ENCODE measurements at places on chromosomes 2 and 18.

GRCh38 chr2:73043929-73044832 is 27.3 kb downstream of the SFXN5 start:
- no peak overlapping the region for H3K27ac ChIP-seq
- no peaks in the 10 kb centered on the region for H3K4me1 ChIP-seq
- H3K4me3 ChIP-seq = no peak overlapping the region
- DNase-seq = no peak

- peaks cover 3% of the 10 kb centered on the region for H3K27me3 ChIP-seq
- no peaks in the 10 kb centered on the region for H3K36me3 ChIP-seq
- no peak for DNase-seq
- H3K4me1 ChIP-seq = no peaks in the 10 kb centered on the region
- H3K27ac ChIP-seq = no peak overlapping the region
Measured at GRCh38 chr2:29455200-29455860, 340.1 kb downstream of the CLIP4 start.

- peaks cover 43% of the 10 kb centered on the region for H3K4me1 ChIP-seq
- peaks cover 71% of the 10 kb centered on the region for H3K36me3 ChIP-seq
- DNase-seq = peak; percentile 65
- H3K27me3 ChIP-seq = no peaks in the 10 kb centered on the region
- peak overlapping the region; percentile 94 for H3K27ac ChIP-seq
Measured at GRCh38 chr2:86441882-86442641, 891 bp downstream of the KDM3A start.

- DNase-seq = peak; percentile 54
- H3K4me1 ChIP-seq = peaks cover 12% of the 10 kb centered on the region
- H3K27me3 ChIP-seq = peaks cover 32% of the 10 kb centered on the region
- no peaks in the 10 kb centered on the region for H3K36me3 ChIP-seq
- H3K27ac ChIP-seq = peak within 1 kb of the TSS; percentile 9
Measured at GRCh38 chr2:191245046-191245868, at the start of gene MYO1B. TSS of gene MYO1B (plus strand) at chr2:191245404. CDS start at chr2:191276896, 31,492 bp downstream.

GRCh38 chr2:72953976-72954375 is 36.7 kb downstream of the EMX1 start:
- no peaks in the 10 kb centered on the region for H3K36me3 ChIP-seq
- DNase-seq = peak; percentile 43
- no peaks in the 10 kb centered on the region for H3K27me3 ChIP-seq
- peak overlapping the region; percentile 79 for H3K4me3 ChIP-seq

- H3K4me3 ChIP-seq = no peak overlapping the region
- no peak for DNase-seq
- no peaks in the 10 kb centered on the region for H3K27me3 ChIP-seq
- H3K4me1 ChIP-seq = no peaks in the 10 kb centered on the region
- no peak overlapping the region for H3K27ac ChIP-seq
- no peaks in the 10 kb centered on the region for H3K36me3 ChIP-seq
Measured at GRCh38 chr2:228599781-228600180, 418.3 kb upstream of the SPHKAP start.

DNA sequence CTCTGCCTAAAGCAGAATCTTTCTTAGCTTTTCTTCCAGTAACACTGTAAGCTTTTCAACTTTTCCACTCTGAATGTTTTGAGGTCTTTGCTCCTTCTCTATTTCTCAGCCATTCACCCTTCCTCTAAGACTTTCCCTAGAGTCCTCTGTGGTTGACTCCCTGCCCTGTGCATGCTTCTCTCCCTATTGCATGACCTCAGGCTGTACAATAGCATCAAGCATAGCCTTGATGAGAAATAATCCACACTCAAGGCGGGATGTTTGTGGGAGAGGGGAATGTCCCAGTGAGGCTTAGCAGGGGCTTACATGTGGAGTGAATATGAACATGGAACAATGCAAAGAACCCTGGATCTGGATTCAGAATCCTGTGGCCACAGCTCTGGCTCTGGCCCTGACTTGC is 48.4 kb upstream of the IGFBP5 start:
- H3K27me3 ChIP-seq = peaks cover 19% of the 10 kb centered on the region
- DNase-seq = no peak
- no peak overlapping the region for H3K4me3 ChIP-seq
- H3K4me1 ChIP-seq = no peaks in the 10 kb centered on the region
- H3K27ac ChIP-seq = no peak overlapping the region
- H3K36me3 ChIP-seq = no peaks in the 10 kb centered on the region

DNA sequence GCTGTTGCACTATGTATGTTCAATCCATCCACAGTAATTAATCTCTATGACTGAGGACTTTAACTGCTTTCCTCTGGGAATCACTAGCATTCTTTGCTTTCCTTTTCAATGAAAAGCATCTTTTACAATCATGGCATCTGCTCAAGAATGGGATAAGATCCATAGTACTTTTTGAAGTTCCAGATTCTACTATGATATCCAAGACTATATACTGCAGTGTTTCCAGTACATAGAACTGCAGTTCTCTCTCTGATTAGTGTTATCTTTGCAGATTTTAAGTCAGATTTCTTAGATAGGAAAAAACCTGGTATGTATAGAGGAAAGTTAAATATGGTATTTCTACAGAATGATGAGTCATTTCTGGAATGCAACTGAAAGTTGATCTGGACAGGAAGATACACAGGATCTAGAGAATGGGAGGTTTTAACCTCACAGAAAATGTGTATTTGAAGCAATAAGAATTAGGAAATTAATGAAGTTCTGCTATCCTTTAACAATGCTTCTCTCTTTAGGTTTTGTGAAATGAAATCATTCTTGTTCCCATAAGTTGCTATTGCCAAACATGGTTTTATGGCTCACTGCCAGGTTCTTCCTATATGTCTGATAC is 670.7 kb downstream of the ERBB4 start:
- DNase-seq = no peak
- H3K4me1 ChIP-seq = no peaks in the 10 kb centered on the region
- H3K4me3 ChIP-seq = no peak overlapping the region
- H3K27me3 ChIP-seq = no peaks in the 10 kb centered on the region
- H3K27ac ChIP-seq = no peak overlapping the region
- no peaks in the 10 kb centered on the region for H3K36me3 ChIP-seq

DNA sequence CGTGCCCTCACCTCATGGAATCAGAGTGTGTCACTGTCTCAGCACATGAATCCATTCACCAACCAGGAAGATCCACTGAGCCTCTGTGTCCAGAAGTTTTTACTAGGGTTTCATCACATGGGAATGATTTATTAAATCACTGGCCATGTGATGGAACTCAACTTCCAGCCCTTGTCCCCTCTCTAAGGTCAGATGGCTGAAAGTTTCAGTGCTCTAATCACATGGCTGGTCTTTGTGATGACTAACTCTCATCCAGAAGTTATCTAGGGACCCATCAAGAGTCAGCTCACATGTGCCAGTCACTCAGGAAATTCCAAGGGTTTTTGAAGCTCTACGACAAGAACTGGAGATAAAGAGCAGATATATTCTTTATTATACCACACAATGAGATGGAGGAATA is 140.5 kb upstream of the GYPC start:
- H3K27ac ChIP-seq = no peak overlapping the region
- no peaks in the 10 kb centered on the region for H3K36me3 ChIP-seq
- DNase-seq = no peak

DNA sequence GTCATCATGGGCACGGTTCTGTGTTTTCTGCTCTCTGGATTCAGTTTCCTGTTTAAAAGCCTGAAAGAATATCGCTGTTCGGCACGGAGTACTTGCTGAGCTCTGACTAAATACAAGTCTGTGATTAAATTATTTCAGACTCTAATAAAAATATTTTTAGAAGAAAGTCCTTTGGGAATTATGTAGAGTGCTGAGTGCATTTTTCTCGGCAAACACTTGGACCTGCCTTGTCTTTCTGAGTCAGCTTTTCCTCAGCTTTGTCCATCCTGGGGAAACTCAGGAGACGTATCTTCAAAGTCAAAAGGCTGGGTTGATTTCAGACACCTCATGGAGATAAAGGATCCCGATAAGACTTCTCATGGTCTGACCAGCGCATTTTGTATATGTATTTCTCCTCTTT is 45.9 kb downstream of the IL1R2 start:
- H3K27me3 ChIP-seq = peaks cover 23% of the 10 kb centered on the region
- H3K36me3 ChIP-seq = no peaks in the 10 kb centered on the region
- H3K4me3 ChIP-seq = no peak overlapping the region

DNA sequence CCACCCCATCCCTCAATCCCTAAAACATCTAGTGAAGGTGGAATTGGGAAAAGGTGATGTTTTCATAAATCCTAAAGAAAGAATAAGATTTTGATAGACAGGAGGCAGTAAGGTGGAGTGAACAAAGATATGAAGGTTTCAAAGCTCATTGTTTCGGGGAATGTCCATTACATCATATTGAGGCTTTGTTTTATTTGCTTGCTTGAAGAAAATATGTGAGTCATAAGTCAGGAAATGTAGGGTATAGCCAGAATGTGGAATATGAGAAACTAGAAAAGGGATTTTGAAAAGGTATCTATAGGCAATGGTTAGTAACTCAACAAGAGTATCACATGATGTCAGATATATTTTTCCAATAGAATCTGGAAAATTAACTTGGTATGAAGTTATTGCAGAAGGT is 1178.5 kb upstream of the ACVR2A start:
- no peaks in the 10 kb centered on the region for H3K27me3 ChIP-seq
- no peak overlapping the region for H3K27ac ChIP-seq
- no peak overlapping the region for H3K4me3 ChIP-seq
- H3K4me1 ChIP-seq = no peaks in the 10 kb centered on the region
- DNase-seq = no peak

- no peaks in the 10 kb centered on the region for H3K4me1 ChIP-seq
- no peak for DNase-seq
- no peaks in the 10 kb centered on the region for H3K36me3 ChIP-seq
Measured at GRCh38 chr18:14978191-14978590, 230.2 kb downstream of the ANKRD30B start.

GRCh38 chr2:3486047-3487027 is 33.0 kb downstream of the ADI1 start:
- no peaks in the 10 kb centered on the region for H3K36me3 ChIP-seq
- no peaks in the 10 kb centered on the region for H3K27me3 ChIP-seq
- no peaks in the 10 kb centered on the region for H3K4me1 ChIP-seq
- no peak overlapping the region for H3K27ac ChIP-seq

GRCh38 chr18:21330122-21330701 is 88.2 kb downstream of the GREB1L start:
- no peaks in the 10 kb centered on the region for H3K36me3 ChIP-seq
- no peak overlapping the region for H3K4me3 ChIP-seq
- no peak for DNase-seq
- peaks cover 2% of the 10 kb centered on the region for H3K27me3 ChIP-seq
- H3K27ac ChIP-seq = no peak overlapping the region
- no peaks in the 10 kb centered on the region for H3K4me1 ChIP-seq

DNA sequence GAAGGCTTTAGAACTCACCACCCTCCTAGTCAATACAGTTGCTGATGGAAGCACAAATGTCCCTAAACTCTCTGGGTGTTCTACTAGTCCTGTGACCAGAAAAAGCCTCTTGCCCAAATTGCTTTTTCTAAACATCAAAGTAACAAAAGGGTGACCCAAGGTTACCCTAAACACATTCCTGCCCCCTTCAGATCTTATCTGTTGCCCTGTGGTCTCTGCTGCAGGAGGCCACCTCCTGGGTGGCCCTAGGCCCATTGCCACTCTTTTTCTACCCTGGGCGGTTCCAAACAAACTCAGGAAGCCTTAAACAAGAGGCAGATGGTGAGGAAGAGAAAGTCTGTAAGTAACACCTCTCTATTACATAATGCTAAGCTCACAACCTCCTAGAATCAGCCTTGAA is 3.3 kb downstream of the RNF152 start:
- peaks cover 8% of the 10 kb centered on the region for H3K4me1 ChIP-seq
- no peak overlapping the region for H3K27ac ChIP-seq

DNA sequence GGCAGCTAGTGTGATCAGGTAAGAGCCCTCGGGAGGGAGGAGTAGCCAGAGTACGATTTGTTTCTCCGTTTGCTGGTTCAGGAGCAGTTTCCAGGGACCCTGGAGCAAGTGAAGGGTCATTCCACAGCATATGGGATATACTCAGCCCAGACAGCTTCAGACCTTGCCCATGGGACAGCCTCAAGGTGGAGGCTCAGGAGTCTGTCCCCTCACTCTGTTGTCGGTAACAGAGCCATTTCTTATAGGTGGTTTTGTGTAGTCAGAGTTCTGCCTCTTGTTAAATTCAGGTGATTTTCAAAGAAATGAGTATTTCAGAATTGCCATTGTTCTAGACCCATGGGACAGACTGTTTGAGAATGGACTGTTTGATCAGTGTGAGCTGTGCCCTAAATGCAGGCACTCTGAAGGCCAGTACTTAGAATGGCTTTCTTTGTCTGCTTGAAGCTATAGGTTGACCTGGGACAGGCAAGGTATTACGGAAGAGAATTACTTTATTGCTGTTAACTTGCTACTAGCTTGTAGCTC is 15.2 kb downstream of the FMNL2 start:
- no peaks in the 10 kb centered on the region for H3K4me1 ChIP-seq
- no peak for DNase-seq
- H3K36me3 ChIP-seq = no peaks in the 10 kb centered on the region
- H3K27ac ChIP-seq = no peak overlapping the region

- H3K27me3 ChIP-seq = no peaks in the 10 kb centered on the region
- peaks cover 1% of the 10 kb centered on the region for H3K4me1 ChIP-seq
- H3K27ac ChIP-seq = no peak overlapping the region
- H3K36me3 ChIP-seq = peaks cover 10% of the 10 kb centered on the region
Measured at GRCh38 chr2:43749583-43749982, 24.3 kb upstream of the DYNC2LI1 start.

- DNase-seq = no peak
- no peak overlapping the region for H3K27ac ChIP-seq
- peaks cover 30% of the 10 kb centered on the region for H3K27me3 ChIP-seq
- H3K36me3 ChIP-seq = no peaks in the 10 kb centered on the region
Measured at GRCh38 chr2:39703181-39703872, 37.6 kb downstream of the TMEM178A start.

GRCh38 chr2:197255543-197255942 is 55.0 kb downstream of the ANKRD44 start:
- H3K4me3 ChIP-seq = peak overlapping the region; percentile 80
- H3K4me1 ChIP-seq = peaks cover 64% of the 10 kb centered on the region
- H3K27me3 ChIP-seq = no peaks in the 10 kb centered on the region
- DNase-seq = peak; percentile 68
- H3K36me3 ChIP-seq = peaks cover 25% of the 10 kb centered on the region

DNA sequence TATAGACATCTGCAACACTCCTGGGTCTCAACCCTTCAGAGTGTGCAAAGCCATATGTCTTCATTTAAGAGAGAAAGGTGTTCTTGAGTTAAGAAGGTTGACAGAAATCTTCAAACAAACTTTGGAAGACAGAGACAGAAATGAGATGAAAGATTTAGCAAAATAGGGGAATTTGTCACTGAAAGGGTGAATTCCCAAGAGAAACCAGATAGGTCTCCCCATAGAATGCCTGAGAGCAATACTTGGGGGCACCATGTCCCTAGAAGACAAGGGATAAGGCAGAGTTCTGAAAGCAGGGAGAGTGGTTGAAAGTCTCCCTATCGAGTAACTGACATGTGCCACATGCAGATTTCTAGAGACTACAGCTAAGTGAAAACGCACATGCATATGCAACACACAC is 50.0 kb downstream of the AP1S3 start:
- H3K27ac ChIP-seq = no peak overlapping the region
- peaks cover 5% of the 10 kb centered on the region for H3K36me3 ChIP-seq
- no peak overlapping the region for H3K4me3 ChIP-seq
